Activated CD8-positive, alpha-beta T cell treated with anti-CD3 and anti-CD28 coated beads, Interleukin-2, amount 10 ng/mL, durations not matched to agents 7 days and 5 days (primary cell): ENCODE measurements at places on chromosomes 3 and 15. TPM values are rescaled to one million over a fixed set of nuclear protein-coding genes. Genes with fewer than 3 reads are reported as not detected.
A peak's percentile ranks its signal among the peaks of the same experiment; 100 is the strongest.

DNA sequence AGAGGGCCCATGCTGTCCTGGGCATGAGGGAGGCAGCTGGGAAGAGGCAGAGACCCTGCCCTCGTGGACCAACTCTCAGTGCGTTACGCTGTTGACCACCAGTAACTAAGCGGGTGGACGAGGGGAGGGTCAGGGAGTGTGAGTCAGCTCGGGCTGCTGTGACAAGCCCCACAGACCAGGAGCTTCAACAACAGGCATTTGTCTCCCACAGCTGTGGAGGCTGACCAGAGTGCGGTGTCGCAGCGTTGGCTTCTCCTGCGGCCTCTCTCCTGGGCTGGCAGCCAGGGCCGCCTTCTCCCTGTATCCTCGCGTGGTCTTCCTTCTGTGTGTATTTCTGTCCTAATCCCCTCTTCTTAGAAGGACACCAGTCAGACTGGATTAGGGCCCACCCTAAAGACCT is 13.0 kb downstream of the EFCC1 start:
- H3K36me3 ChIP-seq = no peaks in the 10 kb centered on the region
- peak overlapping the region; percentile 91 for H3K27ac ChIP-seq
- DNase-seq = no peak

DNA sequence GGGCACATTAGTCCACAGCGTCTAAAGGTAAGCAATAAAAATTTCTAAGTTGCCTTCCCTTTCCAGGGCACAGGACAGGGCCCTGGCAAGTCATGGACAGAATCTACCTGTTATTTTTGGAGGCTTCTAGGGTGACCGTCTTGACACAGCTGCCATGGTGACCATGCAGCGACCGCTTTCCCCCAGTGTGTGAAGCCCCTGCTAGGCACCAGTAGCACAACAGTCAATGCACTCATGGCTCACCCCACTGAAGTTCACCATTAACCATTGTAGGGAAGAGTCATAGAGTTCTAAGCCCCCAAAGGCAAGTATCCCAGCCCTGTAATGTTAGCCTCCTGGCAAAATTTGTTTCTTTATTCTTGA is 43.8 kb upstream of the SLCO2A1 start:
- no peaks in the 10 kb centered on the region for H3K27me3 ChIP-seq
- no peak overlapping the region for H3K27ac ChIP-seq
- no peaks in the 10 kb centered on the region for H3K36me3 ChIP-seq
- no peak overlapping the region for H3K4me3 ChIP-seq
- H3K4me1 ChIP-seq = no peaks in the 10 kb centered on the region
- no peak for DNase-seq

GRCh38 chr15:72965671-72966070 is 86.6 kb upstream of the NEO1 start:
- peaks cover 5% of the 10 kb centered on the region for H3K4me1 ChIP-seq
- H3K27ac ChIP-seq = no peak overlapping the region
- DNase-seq = no peak
- peaks cover 19% of the 10 kb centered on the region for H3K27me3 ChIP-seq
- H3K36me3 ChIP-seq = no peaks in the 10 kb centered on the region

DNA sequence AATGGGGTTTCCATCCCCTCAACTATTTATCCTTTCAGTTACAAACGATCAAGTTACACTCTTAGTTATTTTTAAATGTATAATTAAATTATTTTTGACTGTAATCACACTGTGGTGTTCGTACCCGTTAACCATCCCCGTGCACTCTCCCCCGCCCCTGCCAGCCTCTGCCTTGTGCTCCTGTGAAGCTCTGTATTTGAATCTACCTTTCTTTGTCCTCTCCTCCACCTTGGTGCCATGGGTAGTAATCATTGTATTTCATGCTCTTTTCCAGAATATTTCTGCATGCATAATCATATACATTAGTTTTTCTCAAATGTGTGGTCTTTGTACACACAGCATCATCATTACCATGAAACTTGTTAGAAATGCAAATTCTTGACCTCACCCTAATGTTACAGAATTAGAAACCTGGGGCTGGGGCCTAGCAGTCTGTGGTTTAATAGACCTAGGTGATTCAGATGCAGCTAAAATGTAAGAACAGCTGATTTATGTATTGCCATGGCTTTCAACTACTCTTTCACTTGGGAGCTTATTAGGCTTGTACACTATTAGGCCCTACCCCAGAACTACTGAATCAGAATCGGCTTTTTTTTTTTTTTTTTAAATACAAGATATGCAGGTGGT is 91.5 kb downstream of the STT3B start:
- H3K36me3 ChIP-seq = peaks cover 70% of the 10 kb centered on the region
- peaks cover 9% of the 10 kb centered on the region for H3K4me1 ChIP-seq
- DNase-seq = no peak
- no peak overlapping the region for H3K4me3 ChIP-seq
- no peak overlapping the region for H3K27ac ChIP-seq

- no peaks in the 10 kb centered on the region for H3K27me3 ChIP-seq
- H3K4me3 ChIP-seq = no peak overlapping the region
- H3K27ac ChIP-seq = no peak overlapping the region
- DNase-seq = no peak
Observed at GRCh38 chr15:39468331-39468730, 112.5 kb upstream of the THBS1 start.

- H3K36me3 ChIP-seq = peaks cover 87% of the 10 kb centered on the region
- no peak for DNase-seq
- H3K27ac ChIP-seq = peak overlapping the region; percentile 71
- H3K4me1 ChIP-seq = peaks cover 76% of the 10 kb centered on the region
- no peak overlapping the region for H3K4me3 ChIP-seq
Observed at GRCh38 chr3:111577798-111578685, 17.1 kb downstream of the ZBED2 start.

- no peaks in the 10 kb centered on the region for H3K36me3 ChIP-seq
- no peaks in the 10 kb centered on the region for H3K27me3 ChIP-seq
- peak; percentile 13 for DNase-seq
- peaks cover 19% of the 10 kb centered on the region for H3K4me1 ChIP-seq
- H3K27ac ChIP-seq = no peak overlapping the region
- no peak overlapping the region for H3K4me3 ChIP-seq
Observed at GRCh38 chr3:195249858-195250464, 21.0 kb downstream of the XXYLT1 start.

The FOXL2NB gene
- not detected for total RNA-seq

The PEX5L gene
- not detected for total RNA-seq

The BFSP2 gene
- total RNA-seq = 0.42 TPM
